ENCODE measurements at places on chromosomes 3 and 15. TPM values are rescaled to one million over a fixed set of nuclear protein-coding genes. Genes with fewer than 3 reads are reported as not detected.
A peak's percentile ranks its signal among the peaks of the same experiment; 100 is the strongest.

DNA sequence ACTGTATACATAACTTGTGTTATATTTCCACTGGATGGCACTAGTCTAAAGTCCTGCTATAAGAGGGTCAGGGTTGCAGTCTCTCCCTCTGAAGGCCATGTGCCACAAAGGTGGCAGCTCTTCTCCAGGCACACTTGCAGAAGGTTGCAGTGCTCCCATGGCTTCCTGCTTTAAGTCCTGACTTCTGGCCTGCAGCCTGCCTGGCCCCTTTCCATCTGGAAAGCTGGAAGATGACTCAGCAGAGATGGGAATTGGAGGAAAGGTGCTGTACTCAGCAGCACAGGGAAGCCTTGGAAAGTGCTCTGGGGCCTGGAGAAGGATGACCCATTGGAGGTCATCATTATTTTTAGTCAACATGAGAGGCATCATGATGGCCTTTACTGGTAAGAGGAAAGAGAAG, 40.9 kb upstream of the MRPL3 start:
- DNase-seq = peak; percentile 27
- no peaks in the 10 kb centered on the region for H3K36me3 ChIP-seq
- H3K4me1 ChIP-seq = no peaks in the 10 kb centered on the region

- peak overlapping the region; percentile 34 for H3K27ac ChIP-seq
- no peaks in the 10 kb centered on the region for H3K27me3 ChIP-seq
- peak; percentile 17 for DNase-seq
- H3K4me1 ChIP-seq = no peaks in the 10 kb centered on the region
These were observed 465.0 kb upstream of the ROBO1 start for GRCh38 chr3:80232760-80233159.

FANCD2OS gene
- not detected for total RNA-seq

HEMK1 gene
- total RNA-seq = 6.9 TPM

ATP8B4 gene
- 12.3 TPM for total RNA-seq

- H3K36me3 ChIP-seq = no peaks in the 10 kb centered on the region
- no peaks in the 10 kb centered on the region for H3K27me3 ChIP-seq
These were observed 23.1 kb downstream of the B3GALNT1 start for GRCh38 chr3:161082063-161082462.

C2CD4A gene
- under 0.01 TPM for total RNA-seq

DNA sequence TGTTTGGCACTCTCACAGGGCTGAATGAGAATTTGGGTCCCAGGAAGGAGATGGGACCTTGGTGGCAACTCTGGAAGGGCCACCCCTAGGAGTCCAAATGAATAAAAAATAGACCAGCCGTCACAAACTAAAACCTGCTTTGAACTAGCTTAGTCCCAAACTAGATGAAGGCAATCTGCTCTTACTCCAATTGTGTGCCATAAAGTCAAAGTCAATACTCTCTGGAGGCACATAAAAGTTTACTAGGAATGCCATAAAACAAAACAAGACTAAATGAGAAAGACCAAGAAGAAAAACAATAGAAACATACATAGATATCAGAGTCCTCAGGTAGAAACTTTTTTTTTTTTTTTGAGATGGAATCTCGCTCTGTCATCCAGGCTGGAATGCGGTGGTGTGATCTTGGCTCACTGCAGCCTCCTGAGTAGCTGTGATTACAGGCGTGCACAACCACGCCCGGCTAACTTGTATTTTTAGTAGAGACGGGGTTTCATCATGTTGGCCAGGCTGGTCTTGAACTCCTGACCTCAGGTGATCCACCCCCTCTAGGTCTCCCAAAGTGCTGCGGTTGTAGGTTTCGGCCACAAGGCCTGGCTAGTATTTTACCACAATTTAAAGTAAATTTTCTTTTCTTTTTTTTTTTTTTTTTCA, 8.1 kb downstream of the GOLGA6L2 start:
- H3K27ac ChIP-seq = no peak overlapping the region
- H3K4me1 ChIP-seq = no peaks in the 10 kb centered on the region
- no peaks in the 10 kb centered on the region for H3K36me3 ChIP-seq

SH2D7 gene
- total RNA-seq = not detected

- H3K4me1 ChIP-seq = peaks cover 58% of the 10 kb centered on the region
- H3K36me3 ChIP-seq = no peaks in the 10 kb centered on the region
- no peak overlapping the region for H3K27ac ChIP-seq
These were observed 4.5 kb downstream of the MYO9A start for GRCh38 chr15:72113347-72114031.

PEX11A gene
- total RNA-seq = 9.0 TPM

GRCh38 chr3:130345487-130346079, at the start of gene COL6A5:
COL6A5 (plus strand) TSS chr3:130345672; CDS start chr3:130373639, 27,967 bp downstream.
- no peak for DNase-seq
- H3K36me3 ChIP-seq = no peaks in the 10 kb centered on the region
- H3K27me3 ChIP-seq = peaks cover 23% of the 10 kb centered on the region
- no peak within 1 kb of the TSS for H3K27ac ChIP-seq

DNA sequence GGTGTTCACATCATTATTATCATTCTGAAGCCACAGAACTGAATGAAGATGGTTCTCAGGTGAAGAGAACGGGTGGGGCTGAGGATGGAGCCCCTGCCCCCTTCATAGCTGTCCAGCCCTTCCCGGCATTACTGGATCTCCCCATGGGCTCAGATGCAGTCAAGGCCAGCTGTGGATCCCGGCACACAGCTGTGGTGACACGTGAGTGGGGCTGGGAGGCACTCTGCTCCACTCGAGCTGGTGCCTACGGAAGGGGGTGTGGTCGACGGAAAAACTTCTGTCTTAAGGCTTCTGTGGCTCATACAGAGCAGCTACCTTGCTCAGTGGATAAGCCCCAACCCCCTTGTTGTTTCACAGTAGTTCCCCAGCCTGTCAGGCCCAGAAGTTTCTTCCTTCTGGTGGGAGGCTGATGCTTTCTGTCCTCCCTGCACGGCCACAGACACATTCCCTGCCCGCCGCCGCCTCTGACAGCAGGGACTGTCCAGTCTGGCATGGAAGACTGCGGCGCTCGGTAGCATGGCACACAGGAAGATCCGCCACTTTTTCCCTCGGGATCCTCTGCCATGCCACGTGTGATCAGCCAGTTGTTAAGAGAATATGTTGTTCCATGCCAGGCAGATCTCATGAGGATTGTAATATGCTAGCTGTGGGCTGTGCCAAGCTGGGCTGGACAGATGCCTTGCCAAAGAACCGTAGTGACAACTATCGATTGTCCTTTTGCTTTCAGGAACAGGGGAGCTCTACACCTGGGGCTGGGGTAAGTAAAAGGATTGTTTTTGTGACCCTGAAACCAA, 5.8 kb downstream of the RCCD1 start:
- no peaks in the 10 kb centered on the region for H3K36me3 ChIP-seq
- H3K4me3 ChIP-seq = no peak overlapping the region
- DNase-seq = no peak
- no peaks in the 10 kb centered on the region for H3K27me3 ChIP-seq
- H3K4me1 ChIP-seq = peaks cover 20% of the 10 kb centered on the region
- H3K27ac ChIP-seq = no peak overlapping the region

DNA sequence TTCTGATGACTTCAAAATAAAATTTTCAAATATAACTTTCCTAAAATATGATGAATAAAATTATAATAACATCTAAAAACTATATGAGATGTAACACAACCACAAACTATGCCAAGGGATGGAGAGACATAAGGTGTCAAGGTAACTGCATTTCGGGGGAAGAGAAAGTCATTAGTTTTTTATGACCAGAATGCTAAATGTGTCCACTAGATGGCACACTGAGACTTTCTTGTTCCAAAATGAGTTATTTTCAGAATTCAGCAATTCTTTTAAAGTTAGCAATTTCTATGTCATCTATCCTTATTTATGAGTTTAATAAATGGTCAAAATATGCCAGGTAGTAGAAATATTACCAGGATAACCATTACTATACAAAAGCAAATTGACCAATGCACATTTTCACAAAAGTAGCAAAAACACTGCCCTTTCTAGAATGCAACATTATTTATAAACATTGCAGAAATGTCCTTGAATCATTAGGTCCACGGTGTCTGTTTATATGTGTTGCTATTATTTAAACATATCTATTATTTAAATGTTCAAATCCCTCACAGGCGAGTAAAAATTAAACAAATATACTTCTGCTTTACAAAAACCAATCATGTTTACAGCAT, 374.2 kb downstream of the PLCL2 start:
- H3K4me1 ChIP-seq = no peaks in the 10 kb centered on the region
- no peak overlapping the region for H3K4me3 ChIP-seq
- no peaks in the 10 kb centered on the region for H3K27me3 ChIP-seq
- no peaks in the 10 kb centered on the region for H3K36me3 ChIP-seq
- no peak overlapping the region for H3K27ac ChIP-seq

C3orf20 gene
- total RNA-seq = not detected

DNA sequence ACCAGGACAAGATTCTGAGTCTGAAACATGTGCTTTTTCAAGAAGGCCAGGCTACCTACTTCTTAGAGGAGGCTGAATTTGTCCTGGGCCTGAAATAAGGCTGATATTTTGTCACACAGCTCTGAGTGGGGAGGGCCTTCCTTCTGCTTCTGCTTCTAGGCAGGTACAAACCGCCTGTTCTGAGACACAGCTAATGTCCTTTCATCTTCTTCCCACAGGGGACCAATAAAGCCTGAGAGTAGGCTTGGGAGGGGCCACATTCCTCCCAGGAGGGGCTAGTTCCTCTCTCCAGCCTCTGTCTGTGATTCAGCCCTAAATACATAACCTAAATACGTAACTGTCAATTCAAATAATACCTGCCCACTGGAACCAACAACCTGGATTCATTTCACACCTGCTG, 34.8 kb downstream of the CRYGS start:
- no peak overlapping the region for H3K4me3 ChIP-seq
- H3K36me3 ChIP-seq = no peaks in the 10 kb centered on the region
- no peaks in the 10 kb centered on the region for H3K4me1 ChIP-seq
- DNase-seq = no peak

DNA sequence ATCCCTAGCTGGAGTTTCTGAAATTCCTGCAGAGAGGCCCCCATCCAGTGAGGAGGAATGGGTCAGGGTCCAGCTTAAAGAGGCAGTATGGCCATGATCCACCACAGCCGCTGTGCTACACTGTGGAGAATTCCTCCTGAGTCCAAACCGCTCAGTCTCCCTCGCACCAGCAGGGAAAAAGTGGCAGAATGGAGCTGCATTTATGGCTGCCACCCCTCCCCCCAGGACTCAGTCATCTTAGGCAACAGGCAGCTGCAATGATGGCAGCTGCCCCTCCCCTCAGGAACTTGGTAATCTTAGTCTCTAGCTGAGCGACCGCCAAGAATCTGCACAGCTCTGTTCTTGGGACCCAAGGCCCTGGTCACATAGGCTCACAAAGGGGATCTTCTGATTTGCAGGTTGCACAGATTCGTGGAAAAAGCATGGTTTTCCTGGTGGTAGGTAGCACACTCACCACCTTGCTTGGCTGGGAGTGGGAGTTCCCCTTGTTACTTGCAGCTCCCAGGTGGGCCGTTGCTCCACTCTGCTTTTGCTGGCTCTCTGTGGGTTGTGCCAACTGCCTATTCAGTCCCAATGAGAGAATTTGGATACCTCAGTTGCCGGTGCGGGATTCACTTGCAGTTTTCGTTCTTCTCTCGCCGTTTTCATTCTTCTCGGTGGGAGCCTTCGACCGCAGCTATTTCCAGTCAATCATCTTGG, 204.1 kb downstream of the STXBP5L start:
- no peaks in the 10 kb centered on the region for H3K4me1 ChIP-seq
- no peak for DNase-seq
- no peaks in the 10 kb centered on the region for H3K36me3 ChIP-seq
- no peak overlapping the region for H3K27ac ChIP-seq

COL6A5 gene
- total RNA-seq = not detected

- no peak for DNase-seq
- H3K36me3 ChIP-seq = no peaks in the 10 kb centered on the region
- H3K27ac ChIP-seq = no peak overlapping the region
- no peak overlapping the region for H3K4me3 ChIP-seq
- no peaks in the 10 kb centered on the region for H3K4me1 ChIP-seq
These were observed 125.5 kb upstream of the TSPAN3 start for GRCh38 chr15:77196381-77196780.

RBPMS2 gene
- total RNA-seq = 1.7 TPM

Data from tibial nerve (tissue), 4 donors.